LHCN-M2 (cell line): ENCODE measurements at places on chromosomes 3 and 15. TPM values are rescaled to one million over a fixed set of nuclear protein-coding genes. Genes with fewer than 3 reads are reported as not detected.

DNA sequence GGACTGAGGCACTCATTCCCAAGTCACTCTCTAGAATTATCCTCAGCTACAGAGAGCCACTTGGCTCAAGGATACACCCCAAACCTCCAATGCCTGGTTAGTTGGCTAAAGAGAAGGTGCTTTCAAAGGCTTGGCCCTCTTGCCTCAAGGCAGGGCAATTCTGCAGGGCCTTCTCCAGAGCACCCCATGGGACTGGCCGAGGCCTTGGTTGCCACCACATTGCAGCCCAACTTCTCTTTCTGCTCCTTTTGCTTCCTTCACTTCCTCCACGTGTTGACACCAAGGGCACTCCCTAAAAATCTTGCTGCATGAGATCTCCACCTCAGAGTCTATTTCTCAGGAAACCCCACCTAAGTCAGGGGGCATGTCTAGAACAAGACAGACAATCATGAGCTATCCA, 36.7 kb downstream of the MEGF11 start:
- no peak for DNase-seq

The PLA2G4B gene
- total RNA-seq: 1.2 and 1.3 TPM in 2 replicates

The CCDC80 gene
- total RNA-seq: 96.0 and 137 TPM in 2 replicates

The CPNE9 gene
- total RNA-seq: not detected in 2 replicates

DNA sequence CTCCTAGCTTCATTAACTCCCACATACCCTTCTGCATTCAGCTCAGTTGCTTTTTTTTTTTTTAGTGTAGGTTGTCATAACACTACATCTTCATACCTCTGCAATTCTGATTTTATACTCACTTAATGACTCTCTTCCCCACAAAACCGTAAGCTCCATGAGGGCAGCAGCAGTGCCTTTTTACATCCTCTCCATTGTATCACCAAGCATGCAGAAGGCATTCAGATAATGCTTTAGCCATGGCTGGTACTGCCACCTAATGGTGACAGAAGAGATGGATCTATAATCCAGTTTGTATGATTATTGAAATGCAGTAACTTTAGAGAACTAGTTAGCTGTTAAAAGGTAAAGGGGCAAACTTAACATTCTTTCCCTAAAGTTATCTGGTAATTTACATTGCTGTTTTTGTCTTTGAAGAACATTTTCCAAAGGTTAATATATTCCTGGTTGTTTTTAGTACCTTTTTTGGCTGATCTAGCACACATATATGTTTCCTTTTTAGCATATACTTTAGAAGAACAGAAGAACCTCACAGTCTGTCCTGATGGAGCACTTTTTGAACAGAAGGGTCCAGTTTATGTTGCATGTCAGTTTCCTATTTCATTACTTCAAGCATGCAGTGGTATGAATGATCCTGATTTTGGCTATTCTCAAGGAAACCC, 36.8 kb downstream of the ATP1B3 start:
- peak; percentile 68 for DNase-seq

The NR1I2 gene
- not detected in 2 replicates for total RNA-seq

DNA sequence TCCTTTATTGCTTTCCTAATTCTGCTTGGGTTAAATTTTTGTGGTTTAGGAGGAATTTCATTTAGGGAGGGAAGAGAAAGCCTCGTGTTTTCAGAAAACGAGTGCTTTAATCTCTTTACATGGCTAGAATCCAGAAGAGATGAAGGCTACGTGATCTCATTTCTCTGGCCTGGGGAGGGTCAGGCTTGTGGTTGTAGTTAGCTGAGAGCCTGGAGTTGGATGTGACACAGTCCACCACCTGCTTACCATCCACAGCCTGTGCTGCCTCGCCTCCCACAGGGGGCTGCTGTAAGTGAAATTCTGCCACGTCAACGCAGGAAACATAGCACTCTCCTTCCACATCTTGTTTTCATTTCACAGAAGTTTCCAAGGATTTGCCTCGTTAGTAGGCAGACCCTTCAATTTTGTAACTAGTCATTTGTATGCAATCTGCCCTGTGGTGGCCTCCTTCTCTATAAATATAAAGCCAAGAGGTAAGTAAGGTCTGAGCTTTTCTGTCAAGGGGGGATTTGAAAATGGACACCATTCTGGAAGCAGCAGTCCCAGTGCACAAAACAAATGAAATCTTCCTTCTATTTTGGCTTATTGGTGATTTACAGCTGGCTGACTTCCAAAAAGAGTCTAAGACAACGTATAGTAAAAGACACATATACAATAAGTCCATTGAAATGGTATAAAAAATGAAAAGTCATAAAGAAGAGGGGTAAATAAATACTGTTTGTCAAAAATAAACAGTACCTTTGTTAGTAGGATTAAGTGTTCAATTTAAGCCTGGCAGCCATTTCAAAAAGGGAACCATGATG, 3.4 kb downstream of the GXYLT2 start:
- DNase-seq: peak; percentile 96

The DHX30 gene
- total RNA-seq: 83.9 and 96.3 TPM in 2 replicates

The MESP2 gene
- total RNA-seq: 0.06 and 0.45 TPM in 2 replicates

DNA sequence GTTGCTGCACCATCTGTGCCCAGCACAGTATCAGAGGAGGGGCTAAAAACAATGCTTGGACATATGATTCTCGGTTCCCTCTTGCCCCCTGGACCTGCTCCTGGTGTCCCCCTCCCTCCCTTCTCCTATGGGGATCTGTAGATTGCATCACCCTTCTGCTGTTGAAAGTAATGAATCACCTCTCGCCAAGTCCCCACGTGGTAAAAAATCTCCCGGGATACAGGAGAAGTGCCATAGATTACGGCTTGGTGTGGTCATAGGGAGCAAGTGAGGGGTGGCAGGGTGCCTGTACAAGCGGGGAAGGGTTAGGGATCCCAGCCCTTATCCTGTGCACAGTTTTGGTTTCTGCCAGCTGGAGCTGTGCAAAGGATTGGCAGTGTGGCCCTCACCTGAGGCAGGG, 37.7 kb downstream of the AMOTL2 start:
- DNase-seq: no peak

GRCh38 chr15:68421115-68421551, 10.8 kb downstream of the ITGA11 start:
- no peak for DNase-seq

GRCh38 chr3:171553086-171553485, 92.9 kb upstream of the TNIK start:
- DNase-seq: no peak

DNA sequence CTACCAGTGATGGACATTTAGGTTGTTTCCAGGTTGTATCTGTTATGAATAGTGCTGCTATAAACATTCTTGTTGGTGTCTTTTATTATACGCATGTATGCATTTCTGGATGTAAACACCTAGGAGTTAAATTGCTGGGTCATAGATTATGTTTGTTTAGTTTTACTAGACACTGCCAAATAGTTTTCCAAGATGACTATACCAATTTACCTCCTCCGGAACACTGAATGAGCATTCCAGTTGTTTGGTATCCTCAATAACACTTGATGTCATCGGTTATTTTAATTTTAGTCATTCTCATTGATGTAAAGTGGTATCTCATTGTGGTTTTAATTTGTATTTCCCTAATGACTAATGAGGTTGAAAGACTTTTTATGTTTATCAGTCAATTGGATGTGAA, 36.6 kb upstream of the ARID3B start:
- no peak for DNase-seq

GRCh38 chr15:29203718-29204368, 65.8 kb downstream of the NSMCE3 start:
- no peak for DNase-seq

GRCh38 chr15:99692825-99693224, 40.4 kb downstream of the LYSMD4 start:
- DNase-seq: no peak

GRCh38 chr3:94758751-94759150, 695.9 kb downstream of the NSUN3 start:
- DNase-seq: no peak
